GM06990 (cell line): ENCODE measurements at places on chromosomes 16 and 17.
A peak's percentile ranks its signal among the peaks of the same experiment; 100 is the strongest.

DNA sequence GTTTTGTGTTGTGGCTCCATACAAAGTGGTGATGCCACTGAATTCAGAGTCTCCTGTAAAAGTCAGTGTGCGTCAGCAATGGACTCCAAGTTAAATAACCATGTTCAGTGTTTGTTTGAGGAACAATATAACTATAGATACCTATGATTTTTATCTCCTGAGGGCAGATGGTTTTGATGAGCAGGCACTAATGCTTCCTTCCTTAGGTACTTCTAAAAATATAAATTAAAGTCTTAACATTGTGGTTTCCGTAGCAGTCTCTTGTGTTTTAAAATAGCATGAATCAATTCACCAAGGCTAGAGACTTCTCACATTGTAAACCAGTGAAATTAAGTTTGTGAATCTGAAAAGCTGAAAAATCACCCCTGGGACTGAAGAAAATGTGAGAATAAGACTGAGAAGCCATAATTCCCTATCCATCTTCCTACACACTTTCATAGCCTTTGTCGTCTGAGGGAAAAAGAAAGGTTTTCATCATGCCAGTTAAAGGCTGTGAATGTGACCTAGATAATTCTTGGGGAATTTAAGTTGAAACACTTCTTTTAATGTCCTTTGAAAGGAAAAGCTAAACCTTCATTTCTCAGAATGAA, 1502.9 kb downstream of the CDH11 start:
- DNase-seq, result no peak

- DNase-seq, result no peak
Measured at GRCh38 chr17:9696279-9697044, 51.1 kb downstream of the USP43 start.

GRCh38 chr16:17155485-17155884, 315.3 kb downstream of the XYLT1 start:
- no peak for DNase-seq

DNA sequence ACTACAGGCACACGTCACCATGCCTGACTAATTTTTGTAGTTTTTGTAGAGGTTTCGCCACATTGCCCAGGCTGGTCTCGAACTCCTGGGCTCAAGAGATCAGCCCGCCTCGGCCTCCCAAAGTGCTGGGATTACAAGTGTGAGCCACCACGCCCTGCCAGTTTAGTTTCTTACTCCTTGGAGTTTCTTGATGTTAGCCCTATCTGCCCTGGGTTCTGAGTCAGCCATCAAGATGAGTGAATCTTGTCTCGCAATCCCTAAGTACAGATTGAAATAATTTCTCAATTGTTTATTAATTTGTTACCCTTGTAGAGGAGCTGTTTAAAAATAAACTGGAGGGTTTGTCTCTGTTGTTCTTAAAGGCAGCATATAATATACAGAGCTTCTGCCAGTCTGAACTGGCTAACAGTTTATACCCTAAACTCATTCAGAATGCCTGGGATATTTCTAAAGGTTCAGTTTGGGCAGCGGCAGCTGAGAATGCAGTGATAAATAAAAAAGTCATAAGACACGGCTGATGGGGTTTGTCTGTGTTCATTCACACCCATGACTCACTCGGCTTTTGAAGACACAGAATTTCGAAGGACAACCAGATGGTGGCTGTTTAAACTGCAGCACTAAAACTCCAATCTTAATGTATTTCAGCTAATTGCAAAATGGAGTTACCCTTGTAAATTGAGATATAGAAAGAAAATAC, 39.6 kb downstream of the GPRC5B start:
- no peak for DNase-seq

DNA sequence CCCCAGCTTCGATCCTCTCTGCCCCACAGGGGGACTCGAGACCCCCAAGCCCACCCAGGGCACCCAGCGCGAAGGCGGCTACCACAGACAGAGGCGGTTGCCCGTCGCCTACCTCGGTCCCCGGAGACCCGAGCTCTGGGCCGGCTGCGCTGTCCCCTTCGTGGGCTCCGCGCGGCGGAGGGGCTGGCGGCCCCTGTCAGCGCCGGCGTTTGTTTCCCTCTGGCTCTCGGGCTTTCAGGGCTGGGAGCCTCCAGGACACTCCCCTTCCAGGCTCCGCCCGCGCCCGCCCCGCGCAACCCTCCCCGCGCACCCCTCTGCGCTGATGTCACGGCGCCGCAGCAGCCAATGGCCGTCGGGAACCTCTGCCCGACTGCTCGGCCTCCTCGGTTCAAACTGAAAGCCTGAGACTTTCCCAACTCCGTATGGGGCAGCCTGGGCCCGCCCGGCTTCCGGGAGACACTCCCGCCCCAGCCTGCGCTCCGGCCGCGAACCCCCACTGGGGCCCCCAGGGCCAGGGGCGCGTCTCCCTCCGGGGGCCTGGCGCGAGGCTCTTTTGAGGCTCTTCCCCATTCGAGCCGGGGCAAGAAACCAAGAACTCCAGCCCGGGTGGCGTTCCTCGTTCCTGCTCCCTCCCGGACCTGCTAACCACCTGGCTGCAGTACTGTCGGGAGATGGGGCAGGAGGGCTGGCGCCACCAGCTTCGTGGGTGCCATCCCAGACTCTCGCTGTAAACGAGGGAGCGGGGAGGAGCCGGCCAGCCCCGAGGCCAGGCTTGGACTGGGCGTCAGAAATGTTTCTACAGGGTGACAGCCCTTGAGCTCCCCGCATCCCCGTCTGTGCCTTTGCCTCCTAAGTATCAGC, at the start of gene CDC42EP4:
Gene CDC42EP4, minus strand, starts transcription at position 221 of the 861 bp plus-strand sequence. CDS start 25,501 bp downstream, outside the sequence.
- peak; percentile 89 for DNase-seq

GRCh38 chr16:58415003-58415402, 22.7 kb downstream of the GINS3 start:
- no peak for DNase-seq

GRCh38 chr17:19747829-19748806, at the start of gene ALDH3A1:
Gene ALDH3A1 (minus strand): TSS chr17:19748298. CDS start chr17:19745129, 3,169 bp downstream.
- no peak for DNase-seq

DNA sequence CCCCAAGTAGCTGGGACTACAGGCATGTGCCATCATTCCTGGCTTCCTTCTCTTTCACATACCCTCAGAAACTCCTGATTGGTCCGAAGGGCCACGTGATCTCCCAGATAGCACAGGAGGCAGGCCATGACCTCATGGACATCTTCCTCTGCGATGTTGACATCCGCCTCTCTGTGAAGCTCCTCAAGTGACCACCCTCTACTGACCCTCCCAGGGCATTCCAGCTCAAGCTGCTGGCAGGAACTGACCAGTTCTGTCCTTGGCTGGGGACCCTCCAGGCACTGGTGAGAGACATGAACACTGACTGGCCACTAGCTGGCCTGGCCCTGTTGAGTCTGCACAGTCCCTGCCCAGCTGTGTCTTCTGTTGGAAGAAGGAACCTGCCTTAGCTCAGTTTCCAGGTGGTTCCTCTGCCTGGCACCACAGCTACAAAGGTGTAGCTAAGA, 5.6 kb downstream of the ERAL1 start:
- no peak for DNase-seq

DNA sequence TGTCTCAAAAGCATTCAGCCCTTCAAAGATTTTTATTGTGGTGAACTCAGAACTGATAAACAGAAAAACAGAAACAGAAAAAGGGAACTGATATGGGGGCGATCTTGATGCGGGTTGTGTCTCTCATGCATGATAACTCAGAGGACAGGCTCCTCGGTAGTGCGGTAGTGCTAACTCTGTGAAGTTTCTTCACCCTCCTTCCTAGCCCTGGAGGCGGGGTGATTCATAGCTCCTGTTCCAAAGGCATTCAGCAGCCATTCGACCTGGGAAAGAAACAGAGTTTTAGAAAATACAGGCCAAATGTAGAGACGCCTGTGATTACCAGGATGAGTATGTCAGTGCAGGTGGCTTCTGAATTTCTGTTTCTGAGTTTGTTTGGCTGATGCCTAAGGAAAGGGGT, 5.5 kb upstream of the MAF start:
- DNase-seq, result no peak

- DNase-seq, result no peak
Measured at GRCh38 chr16:3000540-3000939, 12.2 kb upstream of the CLDN9 start.

DNA sequence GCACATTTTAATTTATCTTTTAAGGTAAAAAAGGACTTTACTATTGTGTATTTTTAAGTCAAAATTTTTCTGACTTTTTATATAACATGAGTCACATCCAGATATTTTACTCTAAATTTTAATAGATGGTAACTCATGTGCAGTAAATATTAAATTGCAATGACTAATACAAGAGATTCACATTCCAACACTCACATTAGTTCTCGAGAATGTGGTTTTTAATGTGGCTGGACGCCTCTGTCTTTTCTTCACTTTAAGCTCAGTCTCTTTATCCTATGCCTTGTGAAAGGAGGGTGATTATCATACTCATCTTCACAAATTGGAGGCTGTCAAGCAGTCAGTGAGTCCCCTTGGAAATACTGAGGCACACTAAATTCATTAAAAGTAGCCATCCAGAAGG, 315.6 kb downstream of the HS3ST3B1 start:
- no peak for DNase-seq
